ENCODE measurements at places on chromosomes 16 and 17. TPM values are rescaled to one million over a fixed set of nuclear protein-coding genes. Genes with fewer than 3 reads are reported as not detected.

The ABAT gene
- total RNA-seq: 34.9 TPM

- H3K36me3 ChIP-seq: peaks cover 5% of the 10 kb centered on the region
- no peak overlapping the region for H3K4me3 ChIP-seq
- H3K27ac ChIP-seq: no peak overlapping the region
- no peak for DNase-seq
Measured at GRCh38 chr16:18782697-18783429, 7.3 kb downstream of the RPS15A start.

DNA sequence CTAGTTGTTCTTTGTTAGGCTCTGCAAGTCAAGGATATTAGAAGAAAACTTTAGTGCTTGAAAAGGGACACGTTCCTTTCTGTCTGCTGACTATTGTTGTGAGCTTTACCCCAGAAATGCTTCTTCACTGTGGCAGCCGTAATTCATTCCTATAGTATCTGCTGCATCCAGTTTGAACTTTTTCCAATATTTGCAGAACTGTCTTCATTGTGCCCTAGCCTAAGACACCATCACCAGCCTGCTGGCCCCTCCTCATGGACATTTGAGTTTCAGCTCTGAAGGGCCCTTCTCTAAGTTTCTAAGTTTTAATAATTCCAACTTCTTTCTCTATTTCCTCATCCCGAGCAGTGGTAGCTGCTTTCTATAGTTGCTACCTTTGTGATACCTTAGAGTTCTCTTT is 91.7 kb downstream of the SLC39A11 start:
- H3K4me1 ChIP-seq: no peaks in the 10 kb centered on the region
- no peaks in the 10 kb centered on the region for H3K36me3 ChIP-seq

DNA sequence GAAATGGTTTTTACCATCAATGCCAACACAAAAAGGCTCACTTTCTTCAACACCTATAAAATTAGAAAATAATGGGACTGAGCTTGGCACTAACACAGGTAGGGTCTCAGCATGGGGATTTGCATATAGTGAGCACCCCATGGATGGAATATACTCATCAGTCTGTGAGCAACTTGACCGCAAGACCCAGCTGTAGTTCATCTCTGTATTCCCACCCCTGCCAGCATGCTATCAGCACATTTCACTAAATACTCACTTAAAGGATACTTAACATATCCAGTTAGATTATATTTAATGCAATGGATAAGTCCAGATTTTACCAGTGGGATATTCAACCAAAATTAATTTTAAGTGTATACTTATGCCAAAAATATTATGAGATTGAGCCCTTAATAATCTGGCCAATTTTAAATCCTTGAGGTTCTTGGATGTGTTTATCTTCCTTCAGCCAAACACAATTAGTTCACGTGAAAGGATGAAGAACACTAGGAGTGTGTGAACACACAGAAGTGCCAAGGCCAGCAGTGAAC is 66.7 kb downstream of the C16orf95 start:
- no peak for DNase-seq
- no peaks in the 10 kb centered on the region for H3K4me1 ChIP-seq
- H3K27me3 ChIP-seq: no peaks in the 10 kb centered on the region

DNA sequence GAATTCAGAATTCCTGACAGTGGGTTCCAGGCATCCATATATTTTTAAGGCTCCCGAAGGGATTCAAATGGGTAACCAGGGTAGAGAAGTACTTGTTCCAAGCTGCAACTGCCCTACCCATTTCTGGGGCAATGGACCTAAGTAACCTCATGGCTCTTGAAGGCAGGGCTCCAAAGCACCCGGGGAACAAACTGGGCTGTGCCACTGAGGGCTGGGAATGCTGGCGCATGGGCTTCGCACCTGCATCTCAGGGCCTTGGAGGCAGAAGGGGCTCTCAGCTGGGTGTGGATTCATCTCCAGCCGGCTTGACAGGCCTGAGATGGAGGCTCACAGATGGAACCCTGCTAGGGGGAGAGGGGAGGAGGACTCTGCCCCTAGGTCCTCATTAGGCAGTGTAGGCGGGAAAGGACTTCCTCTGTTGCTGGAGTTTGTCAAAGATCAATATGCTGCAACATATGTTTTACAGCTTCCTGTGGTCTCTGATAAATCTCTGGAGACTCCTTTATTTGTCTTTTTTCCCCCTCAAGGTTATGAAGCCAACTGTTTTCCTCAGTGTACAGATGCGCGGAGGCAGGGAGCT is 232.3 kb upstream of the NLRP1 start:
- no peak for DNase-seq
- no peaks in the 10 kb centered on the region for H3K36me3 ChIP-seq
- no peak overlapping the region for H3K4me3 ChIP-seq
- H3K4me1 ChIP-seq: no peaks in the 10 kb centered on the region
- no peaks in the 10 kb centered on the region for H3K27me3 ChIP-seq
- H3K27ac ChIP-seq: no peak overlapping the region

DNA sequence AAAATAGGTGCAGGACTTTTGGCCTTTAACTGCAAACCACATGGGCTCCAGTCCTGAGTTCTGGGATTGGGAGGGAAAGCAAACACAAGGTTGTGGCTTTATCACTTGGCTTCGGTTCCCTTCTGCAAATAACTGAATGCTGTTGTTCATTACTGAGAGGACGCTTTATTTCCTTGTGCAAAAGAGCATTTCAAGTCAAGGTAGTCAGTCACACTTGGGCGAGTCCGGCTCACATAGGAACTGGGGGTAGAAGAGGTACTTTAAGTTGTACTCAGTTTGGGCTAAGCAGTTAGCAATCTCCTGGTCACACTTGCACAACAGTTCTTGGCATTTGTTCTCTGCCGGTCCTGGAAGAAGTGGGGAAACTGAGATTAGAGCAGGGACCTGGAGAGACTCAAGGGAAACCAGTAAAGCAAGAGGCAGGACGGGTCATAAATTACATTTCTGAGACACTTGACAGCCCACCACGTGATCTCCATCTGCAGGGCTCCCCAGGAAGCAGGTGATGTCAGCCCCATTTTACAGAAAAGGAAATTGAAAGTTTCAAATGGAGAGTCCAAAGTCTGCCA is 21.6 kb downstream of the PLA2G10 start:
- no peak for DNase-seq
- H3K36me3 ChIP-seq: no peaks in the 10 kb centered on the region
- H3K27ac ChIP-seq: no peak overlapping the region
- no peak overlapping the region for H3K4me3 ChIP-seq

GRCh38 chr17:20852990-20853370 is 189.8 kb downstream of the USP22 start:
- no peaks in the 10 kb centered on the region for H3K4me1 ChIP-seq
- H3K27ac ChIP-seq: no peak overlapping the region
- no peaks in the 10 kb centered on the region for H3K36me3 ChIP-seq
- H3K27me3 ChIP-seq: no peaks in the 10 kb centered on the region
- no peak overlapping the region for H3K4me3 ChIP-seq

GRCh38 chr17:47605011-47605410 is 44.7 kb upstream of the KPNB1 start:
- H3K36me3 ChIP-seq: peaks cover 3% of the 10 kb centered on the region
- H3K4me3 ChIP-seq: no peak overlapping the region
- no peak for DNase-seq
- no peak overlapping the region for H3K27ac ChIP-seq

DNA sequence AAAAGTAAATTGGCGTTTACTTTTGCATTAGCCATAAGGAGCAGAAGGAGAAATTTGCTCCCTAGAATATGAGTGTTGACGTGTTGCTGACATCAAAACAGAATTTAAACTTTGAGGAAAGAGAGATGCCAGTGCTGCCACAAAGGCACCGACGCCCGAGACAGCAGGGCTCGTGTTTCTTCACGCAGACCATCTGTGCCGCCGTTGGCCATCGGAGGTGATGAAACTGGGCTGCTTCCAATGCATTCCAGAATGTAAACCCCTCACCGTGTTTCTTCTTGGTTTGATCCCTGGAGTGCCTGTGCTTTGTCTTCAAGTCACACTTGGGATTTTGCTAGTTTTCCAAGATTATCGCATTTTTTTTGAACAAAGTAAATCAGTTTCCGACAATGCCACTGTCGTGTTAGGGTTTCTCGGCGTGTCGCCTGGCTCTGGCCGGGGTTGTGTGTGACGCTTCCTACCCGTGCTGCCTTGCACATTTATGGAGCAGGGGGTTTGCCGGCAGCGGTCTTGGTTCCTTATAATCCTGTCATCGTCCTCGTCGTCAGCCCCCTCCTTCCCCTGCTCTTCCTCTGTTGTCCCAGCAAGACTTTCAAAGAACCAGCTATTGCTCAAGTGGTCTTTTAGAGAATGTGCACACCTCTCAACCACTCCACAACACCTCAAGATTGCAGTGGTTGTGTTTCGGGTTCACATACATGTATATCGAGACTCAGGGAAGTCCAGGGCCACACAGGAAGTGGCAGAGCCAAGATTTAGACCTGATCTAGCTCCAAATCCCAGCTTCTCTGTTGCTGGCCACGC is 103.9 kb downstream of the METRNL start:
- no peaks in the 10 kb centered on the region for H3K27me3 ChIP-seq
- H3K36me3 ChIP-seq: no peaks in the 10 kb centered on the region
- H3K4me1 ChIP-seq: no peaks in the 10 kb centered on the region

All from Caco-2 (cell line).